Activated T-cell treated with anti-CD3 and anti-CD28 coated beads, Interleukin-2, amount 50 U/mL, for 4 hours (primary cell): ENCODE measurements at places on chromosomes 12 and 14. TPM values are rescaled to one million over a fixed set of nuclear protein-coding genes. Genes with fewer than 3 reads are reported as not detected.

IGFBP6 gene
- total RNA-seq, result 0.38 TPM

KRT71 gene
- not detected for total RNA-seq

IL31 gene
- total RNA-seq, result 5.3 TPM

CEBPE gene
- not detected for total RNA-seq

GPR137C gene
- total RNA-seq, result 0.11 TPM

TIGAR gene
- total RNA-seq, result 17.8 TPM
